ENCODE measurements at places on chromosomes 11 and 22.

GRCh38 chr22:31567702-31568101, 71.4 kb downstream of the SFI1 start:
- peaks cover 13% of the 10 kb centered on the region for H3K4me1 ChIP-seq
- no peak overlapping the region for H3K27ac ChIP-seq
- no peak overlapping the region for H3K4me3 ChIP-seq
- peaks cover 46% of the 10 kb centered on the region for H3K36me3 ChIP-seq

DNA sequence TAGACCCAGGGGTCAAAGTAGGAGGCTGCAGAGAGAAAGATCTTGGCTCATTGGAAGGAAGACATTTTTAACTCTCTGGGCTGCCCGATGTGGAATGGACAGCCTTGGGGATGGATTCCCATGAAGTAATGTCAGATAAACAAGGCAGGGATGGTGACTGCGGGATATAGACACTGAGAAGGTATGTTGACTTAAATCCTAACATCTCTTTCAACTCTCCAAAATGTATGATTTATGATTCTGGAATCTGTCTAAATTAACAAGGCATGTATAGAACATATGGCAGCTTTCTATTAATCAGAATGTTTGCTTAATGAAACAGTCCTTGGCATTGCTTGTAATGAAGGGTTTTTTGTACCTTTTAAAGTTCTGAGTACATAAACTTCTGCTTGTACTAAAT, 56.1 kb upstream of the VSTM5 start:
- no peak overlapping the region for H3K27ac ChIP-seq
- H3K27me3 ChIP-seq = peaks cover 5% of the 10 kb centered on the region
- H3K36me3 ChIP-seq = no peaks in the 10 kb centered on the region
- no peak for DNase-seq
- H3K4me1 ChIP-seq = no peaks in the 10 kb centered on the region

GRCh38 chr11:863910-864827, 21.5 kb downstream of the TSPAN4 start:
- H3K36me3 ChIP-seq = no peaks in the 10 kb centered on the region
- H3K27me3 ChIP-seq = no peaks in the 10 kb centered on the region
- no peak overlapping the region for H3K4me3 ChIP-seq
- no peak overlapping the region for H3K27ac ChIP-seq
- H3K4me1 ChIP-seq = no peaks in the 10 kb centered on the region
- DNase-seq = no peak

DNA sequence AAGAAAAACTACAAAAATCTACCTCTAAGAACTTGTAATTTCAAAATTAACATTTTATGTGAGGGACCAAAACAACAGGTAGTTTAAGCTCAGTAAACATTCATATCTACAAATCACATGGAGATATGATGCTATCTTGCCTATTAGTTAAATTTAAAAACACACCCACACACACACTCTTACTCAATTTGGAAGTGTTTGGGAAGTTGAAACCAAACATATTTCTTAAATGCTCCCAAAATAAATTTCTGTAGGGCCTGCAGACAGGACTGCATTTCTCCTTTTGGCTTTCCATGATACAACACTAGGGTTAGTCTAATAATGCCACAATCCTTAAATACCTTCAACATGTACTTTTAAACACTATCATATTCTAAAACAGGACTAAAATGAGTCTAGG, 7.0 kb downstream of the PITPNB start:
- peaks cover 47% of the 10 kb centered on the region for H3K36me3 ChIP-seq
- no peaks in the 10 kb centered on the region for H3K27me3 ChIP-seq
- DNase-seq = no peak
- H3K4me3 ChIP-seq = no peak overlapping the region
- H3K27ac ChIP-seq = no peak overlapping the region
- H3K4me1 ChIP-seq = peaks cover 77% of the 10 kb centered on the region

DNA sequence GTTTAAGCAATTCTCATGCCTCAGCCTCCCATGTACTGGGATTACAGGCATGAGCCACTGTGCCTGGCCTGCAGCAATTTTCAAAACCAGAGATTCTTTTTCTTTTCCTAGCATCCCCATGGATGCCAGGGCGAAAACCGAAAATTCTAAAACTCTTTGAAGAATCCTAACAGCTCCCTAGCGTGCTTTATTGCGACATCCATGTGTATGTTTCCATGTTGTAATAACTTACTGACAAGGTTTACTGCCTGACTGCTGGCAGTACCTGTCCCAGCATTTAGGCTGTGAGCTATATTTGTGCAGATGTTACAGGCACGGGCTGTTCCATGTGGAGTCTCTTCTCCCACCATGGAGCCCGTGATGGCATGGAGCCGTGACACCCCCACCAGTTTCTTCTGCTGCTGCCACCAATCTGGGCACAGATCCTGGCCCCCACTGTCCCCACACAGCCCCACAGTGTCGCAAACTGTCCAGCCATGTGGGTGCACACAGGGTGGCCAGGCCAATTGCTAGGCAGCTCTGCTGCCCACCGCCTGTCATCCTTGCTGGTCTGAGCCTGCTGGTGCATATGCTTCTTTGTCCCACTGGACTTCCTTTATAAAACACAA, 7.1 kb upstream of the TAB1 start:
- H3K4me3 ChIP-seq = no peak overlapping the region
- H3K27me3 ChIP-seq = peaks cover 6% of the 10 kb centered on the region
- H3K36me3 ChIP-seq = no peaks in the 10 kb centered on the region
- no peak overlapping the region for H3K27ac ChIP-seq

- H3K4me1 ChIP-seq = peaks cover 5% of the 10 kb centered on the region
- DNase-seq = no peak
- no peak overlapping the region for H3K27ac ChIP-seq
- H3K4me3 ChIP-seq = no peak overlapping the region
- H3K27me3 ChIP-seq = peaks cover 22% of the 10 kb centered on the region
Observed at GRCh38 chr11:34614344-34615104, 6.4 kb upstream of the EHF start.

Data from activated T-helper 1 cell treated with anti-CD3 and anti-CD28 coated beads, Interleukin-12 subunit alpha, Interleukin-12 subunit beta, Interleukin-2, Interleukin-4 antibody, amounts not matched to agents 30 ng/mL and 10 ng/mL and 1 ng/mL, durations not matched to agents 14 hours and 24 hours and 36 hours (primary cell).